ENCODE measurements at places on chromosomes 6 and 20.

- no peak for DNase-seq
Observed at GRCh38 chr20:59013959-59014608, 5.1 kb upstream of the TUBB1 start.

- no peak for DNase-seq
Observed at GRCh38 chr6:157392927-157393668, 12.1 kb downstream of the ZDHHC14 start.

- no peak for DNase-seq
Observed at GRCh38 chr6:19715167-19715551, 122.0 kb upstream of the ID4 start.

- DNase-seq = no peak
Observed at GRCh38 chr6:129253242-129253641, 370.3 kb downstream of the LAMA2 start.

DNA sequence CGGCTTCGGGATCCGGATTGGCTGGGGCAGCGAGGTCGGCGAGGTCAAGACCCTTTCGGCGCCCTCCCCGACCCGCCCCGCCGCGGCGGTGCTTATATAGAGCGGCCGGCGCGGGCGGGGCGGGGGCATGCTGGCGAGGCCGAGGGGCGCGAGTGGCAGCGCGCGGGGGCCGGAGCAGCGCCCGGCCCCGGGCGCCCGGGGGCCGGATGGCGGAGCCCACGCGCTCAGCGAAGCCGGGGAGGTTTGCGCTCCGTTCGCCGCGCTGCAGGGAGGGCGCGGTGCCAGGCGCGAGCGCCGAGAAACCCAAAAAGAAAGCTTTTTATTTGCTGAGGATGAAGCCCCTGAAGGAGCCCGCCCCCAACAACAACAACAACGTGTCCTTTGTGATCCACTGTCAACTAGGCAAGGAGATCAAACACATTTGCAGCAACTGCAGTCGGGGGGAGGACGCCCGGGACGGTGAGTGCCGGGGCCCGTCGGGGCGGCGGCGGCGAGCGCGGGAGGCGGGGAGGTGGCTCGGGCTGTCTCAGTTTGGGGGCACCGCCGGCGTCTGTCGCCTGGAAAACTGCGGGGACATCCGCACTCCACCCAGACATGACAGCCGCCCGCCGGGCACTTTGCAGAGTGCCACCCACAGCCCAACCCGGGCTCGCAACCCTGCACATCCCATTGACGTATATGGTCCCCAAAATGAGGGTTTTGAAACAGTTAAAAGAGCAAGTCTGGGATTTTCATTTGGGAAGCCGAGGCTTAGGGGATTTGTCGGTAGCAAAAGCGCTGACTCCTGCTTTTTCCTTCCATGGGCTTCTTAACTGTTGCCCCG lies 297.3 kb downstream of the PHACTR1 start:
- DNase-seq = peak; percentile 45

DNA sequence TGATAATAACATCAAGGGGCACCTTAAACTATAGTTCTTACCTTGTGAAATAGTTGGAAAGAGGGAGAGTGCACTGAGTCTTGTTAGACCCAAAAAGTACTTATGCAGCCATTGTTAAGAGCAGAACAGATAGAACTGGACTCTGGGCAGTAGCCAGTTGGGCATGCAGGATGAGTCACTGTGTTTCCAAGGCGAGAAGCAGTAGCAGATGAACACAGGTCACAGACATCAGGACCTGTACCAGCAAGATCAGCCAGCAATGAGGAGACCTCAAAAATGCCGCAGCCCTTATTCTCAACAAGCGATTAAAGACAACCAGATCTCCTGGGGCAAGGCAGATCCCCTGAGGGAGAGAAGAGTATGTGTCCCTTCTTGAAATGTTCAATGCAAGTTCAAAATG lies 79.0 kb downstream of the SAMD3 start:
- DNase-seq = no peak

DNA sequence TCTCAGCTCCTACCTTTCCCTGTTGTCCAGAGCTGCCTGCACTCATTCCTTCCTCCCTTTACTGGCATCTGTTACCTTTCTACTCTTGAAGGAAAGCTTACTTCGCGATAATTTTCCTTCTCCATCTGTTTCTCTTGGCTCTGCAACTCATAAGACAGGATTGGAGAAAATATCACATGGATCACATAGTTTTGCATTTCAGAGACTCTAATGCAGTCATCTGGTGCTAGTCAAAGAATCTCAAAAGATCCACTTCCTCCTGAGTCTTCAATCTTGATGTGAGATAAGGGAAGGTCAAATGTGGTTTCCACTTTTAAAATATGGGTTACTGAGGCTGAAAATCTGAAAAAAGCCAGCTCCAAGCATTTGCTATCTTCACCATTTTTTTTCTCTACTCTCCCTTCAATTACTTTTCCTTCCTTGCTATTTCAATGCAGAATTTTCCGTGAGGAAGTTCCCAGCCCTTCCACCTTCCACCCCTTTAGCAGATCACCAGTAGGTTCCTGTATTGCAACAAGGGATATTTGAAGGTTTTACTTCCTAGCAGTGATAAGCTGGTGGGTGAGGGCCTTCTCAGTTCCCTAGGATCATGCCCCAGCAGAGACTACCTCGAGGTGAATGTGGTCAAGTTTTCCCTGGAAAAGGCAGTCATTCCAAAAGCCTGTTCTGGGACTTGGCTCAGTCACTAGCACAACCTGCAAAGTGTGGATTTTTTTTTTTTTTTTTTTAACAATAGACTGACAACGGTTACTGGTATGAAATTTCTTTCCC lies 62.8 kb upstream of the LRRC1 start:
- DNase-seq = no peak

- no peak for DNase-seq
Observed at GRCh38 chr6:37559050-37559449, 59.4 kb upstream of the CCDC167 start.

DNA sequence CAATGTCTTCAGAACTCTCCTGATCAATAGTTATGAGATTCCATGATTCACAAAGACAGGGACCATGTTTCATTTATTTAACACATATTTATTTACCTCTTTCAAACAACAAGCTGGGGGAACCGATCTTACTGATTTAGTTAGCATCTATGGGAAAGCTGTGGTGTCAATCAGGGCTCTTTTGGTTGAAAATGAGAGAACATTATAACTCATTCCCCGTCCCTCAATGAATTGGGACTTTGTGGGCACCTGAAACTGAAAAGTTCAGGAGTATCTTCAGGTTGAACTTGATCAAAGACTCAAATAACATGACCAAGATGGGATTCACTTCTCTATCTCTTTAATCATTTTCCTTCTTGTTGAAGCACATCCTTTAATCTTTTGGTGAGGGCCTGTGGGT lies 67.4 kb downstream of the CHMP4B start:
- no peak for DNase-seq

DNA sequence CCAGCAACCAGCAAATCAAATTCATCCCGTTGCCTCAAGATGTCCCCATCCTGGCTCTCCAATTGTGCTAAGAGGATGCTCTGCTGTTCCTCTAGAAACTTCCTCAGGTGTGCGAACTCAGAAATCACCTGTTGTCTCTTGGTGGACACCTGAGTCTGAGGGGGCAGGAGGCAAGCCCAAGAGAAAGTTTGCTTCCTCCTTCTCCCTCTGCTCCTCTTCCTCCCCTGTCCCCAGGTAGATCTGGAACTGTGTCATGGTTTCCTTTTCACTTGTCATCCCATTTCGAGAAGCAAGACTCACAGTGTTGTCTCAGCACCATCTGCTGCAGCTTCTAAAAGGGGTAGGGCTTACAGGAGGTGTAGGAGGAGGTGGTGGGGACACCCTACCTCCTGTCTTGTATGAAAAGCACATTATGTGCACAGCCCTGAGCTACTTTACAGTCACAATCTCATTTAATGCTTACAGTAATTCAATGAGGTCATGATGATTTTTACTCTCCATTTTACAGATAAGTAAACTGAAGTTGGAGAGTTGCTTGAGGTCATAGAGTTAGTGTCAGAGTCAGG lies 2.5 kb downstream of the TRIM10 start:
- no peak for DNase-seq

GRCh38 chr6:130965656-130966055 lies 97.4 kb downstream of the EPB41L2 start:
- DNase-seq = no peak

- no peak for DNase-seq
Observed at GRCh38 chr20:54184904-54185626, 11.3 kb upstream of the CYP24A1 start.

DNA sequence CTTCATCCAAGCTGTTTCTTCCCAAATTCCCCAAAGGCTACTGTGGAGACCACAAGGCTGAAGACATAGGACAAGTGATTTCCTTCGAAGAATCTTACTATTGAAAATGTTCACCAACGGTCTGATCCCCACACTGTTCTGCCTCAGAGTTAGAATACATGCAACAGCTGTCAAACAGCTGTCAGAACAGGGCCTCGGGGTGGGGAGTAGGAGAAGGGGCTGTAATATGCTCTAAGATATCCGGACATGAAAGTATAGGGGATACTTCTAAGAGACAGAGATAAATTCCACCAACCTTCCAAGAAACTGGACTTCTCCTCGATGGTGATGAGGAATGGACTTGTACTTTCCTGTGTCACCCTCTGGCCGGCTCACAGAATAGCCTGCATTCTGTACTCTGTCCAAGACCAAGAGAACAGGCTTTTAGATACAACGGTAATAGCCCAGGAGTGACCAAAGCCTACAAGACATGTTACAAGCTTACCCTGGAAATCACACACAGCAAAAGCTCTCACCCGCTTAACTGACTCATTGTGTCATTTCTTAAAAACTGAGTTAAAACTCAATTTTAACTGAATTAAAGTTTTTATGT lies 69.2 kb upstream of the PTGIS start:
- no peak for DNase-seq

DNA sequence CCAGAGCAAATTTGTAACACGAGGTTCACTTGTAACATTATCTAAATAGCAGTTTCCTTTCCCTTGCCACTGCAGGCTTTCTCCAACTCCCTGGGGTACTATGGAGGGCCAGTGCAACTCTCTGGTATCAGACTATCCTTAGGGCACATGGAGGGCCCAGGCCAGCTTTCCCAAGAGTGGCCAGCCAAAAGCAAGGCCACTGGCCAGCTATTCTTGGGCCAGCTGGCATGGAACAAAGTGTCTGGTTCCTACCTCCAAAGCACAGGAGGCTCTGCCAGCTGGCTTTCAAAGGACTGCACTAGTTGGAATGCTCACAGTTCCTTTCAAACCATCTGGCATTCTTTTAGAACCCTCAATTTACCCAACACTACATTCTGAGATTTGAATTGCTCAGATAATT lies 8.7 kb downstream of the RNF24 start:
- no peak for DNase-seq

GRCh38 chr20:32115211-32115767 lies 5.8 kb downstream of the TM9SF4 start:
- no peak for DNase-seq

GRCh38 chr20:63178889-63179686 lies 36.8 kb downstream of the YTHDF1 start:
- DNase-seq = peak; percentile 57

DNA sequence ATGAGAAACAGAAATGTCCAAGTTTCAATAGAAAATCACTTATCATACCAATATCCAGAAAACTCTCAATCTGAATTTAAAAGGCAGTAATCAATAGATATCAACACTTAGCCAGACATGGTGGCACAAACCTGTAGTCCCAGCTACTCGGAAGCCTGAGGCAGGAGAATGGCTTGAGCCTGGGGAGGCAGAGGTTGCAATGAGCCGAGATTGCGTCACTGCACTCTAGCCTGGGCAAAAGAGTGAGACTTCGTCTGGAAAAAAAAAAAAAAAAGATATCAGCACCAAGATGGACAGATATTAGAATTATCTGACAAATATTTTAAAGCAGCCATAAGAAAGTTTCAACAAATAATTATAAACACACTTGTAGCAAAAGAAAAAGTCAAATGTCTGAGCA lies 47.0 kb downstream of the TCP11 start:
- no peak for DNase-seq

DNA sequence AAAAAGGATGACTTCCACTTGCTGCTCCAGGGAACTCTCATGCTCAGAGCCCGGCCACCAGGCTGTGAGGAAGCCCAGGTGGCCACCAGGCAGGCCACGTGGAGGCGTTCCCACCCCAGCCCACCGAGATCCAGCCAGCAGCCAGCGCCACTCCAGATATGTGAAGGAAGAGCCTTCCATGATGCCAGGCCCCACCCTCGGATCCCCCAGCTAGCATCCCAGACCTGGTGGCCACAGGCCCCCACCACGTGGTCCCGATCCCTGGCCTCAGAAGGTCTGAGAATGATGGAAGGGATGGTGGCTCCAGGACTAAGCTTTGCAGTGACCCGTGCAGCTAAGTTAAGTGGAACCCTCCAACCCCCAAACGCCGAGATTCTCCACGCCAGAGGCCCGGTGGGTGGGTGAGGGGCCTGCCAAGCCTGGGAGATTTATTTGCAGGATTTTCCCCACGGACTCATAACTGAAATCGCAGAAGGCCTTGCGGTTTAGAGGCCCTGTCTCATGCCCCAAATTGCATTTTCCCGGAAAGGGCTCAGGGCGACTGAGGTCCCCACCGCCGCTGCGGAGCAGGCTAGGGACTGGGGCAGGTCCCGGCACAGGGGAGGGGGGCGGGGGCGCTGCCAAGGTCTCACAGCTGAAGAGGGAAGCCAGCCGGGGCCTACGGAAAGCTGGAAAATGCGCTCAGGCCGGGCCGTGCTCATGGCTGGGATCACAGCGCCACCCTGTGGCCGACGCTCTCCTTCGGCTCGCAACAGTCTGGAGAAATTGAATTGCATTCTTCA lies 31.1 kb upstream of the CST7 start:
- peak; percentile 81 for DNase-seq

DNA sequence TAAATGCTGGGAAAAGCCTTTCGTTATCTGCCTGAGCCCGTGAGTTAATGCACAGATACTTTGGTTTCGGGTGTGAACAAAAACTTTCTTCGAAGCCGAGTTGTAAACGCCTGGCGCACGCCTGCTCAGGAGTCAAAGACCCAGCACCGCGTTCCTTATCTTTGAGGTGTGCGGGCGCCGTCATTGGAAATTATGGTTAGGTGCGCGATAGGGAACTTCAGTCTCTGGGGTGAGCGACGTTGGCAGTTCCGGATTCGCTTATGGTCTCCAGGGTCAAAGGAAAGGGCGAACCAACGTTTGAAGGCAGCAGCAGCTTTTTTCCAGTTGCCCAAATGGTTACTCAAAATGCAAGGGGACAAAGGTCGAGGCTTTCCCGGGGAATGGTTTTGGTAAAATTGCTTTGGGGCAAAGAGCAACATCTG lies 853 bp downstream of the SLC22A3 start:
- peak; percentile 40 for DNase-seq

GRCh38 chr20:62235777-62236157 lies 2.6 kb upstream of the OSBPL2 start:
- no peak for DNase-seq

DNA sequence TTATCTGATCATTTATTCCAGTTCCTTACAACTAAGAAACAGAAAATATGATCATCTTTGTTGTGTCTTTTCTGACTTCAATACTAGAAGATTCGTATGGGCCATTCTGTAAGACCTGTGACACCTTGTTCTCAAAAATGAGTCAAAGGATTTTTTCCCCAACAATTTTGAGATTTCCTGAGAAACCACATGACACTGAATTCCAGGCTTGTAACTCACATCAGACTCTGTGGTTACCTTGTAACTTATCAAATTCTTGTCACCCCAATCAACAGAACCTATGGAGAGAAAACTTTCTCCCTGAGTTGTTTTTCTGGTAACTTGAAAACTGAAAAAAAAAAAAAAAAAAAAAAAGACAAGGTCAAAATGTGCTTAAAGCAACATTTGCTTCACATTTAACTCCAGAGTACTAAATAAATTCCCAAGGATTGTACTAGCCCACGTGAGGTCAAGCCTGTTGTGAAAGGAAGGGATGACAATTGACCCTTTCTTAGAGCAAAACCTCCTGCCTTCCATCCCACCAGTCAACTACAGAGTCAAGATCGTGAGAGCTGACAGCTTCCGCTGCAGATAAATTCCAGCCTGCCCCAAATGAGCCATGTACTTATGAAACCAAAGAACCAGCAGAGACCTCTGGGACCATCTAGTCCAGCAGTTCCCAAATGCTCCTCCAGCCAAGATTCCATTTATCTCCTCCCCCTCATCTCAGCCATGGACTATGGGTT lies 140.3 kb downstream of the TBX18 start:
- DNase-seq = no peak

Measured in WTC11 (cell line).